Progenitor cell of endocrine pancreas (in vitro differentiated cells): ENCODE measurements at places on chromosomes 11 and 22. TPM values are rescaled to one million over a fixed set of nuclear protein-coding genes. Genes with fewer than 3 reads are reported as not detected.

- no peak for DNase-seq
These were observed 20.9 kb upstream of the PARVG start for GRCh38 chr22:44159811-44160210.

Gene MAPK8IP2
- total RNA-seq = 6.4 and 7.7 TPM in 2 replicates

DNA sequence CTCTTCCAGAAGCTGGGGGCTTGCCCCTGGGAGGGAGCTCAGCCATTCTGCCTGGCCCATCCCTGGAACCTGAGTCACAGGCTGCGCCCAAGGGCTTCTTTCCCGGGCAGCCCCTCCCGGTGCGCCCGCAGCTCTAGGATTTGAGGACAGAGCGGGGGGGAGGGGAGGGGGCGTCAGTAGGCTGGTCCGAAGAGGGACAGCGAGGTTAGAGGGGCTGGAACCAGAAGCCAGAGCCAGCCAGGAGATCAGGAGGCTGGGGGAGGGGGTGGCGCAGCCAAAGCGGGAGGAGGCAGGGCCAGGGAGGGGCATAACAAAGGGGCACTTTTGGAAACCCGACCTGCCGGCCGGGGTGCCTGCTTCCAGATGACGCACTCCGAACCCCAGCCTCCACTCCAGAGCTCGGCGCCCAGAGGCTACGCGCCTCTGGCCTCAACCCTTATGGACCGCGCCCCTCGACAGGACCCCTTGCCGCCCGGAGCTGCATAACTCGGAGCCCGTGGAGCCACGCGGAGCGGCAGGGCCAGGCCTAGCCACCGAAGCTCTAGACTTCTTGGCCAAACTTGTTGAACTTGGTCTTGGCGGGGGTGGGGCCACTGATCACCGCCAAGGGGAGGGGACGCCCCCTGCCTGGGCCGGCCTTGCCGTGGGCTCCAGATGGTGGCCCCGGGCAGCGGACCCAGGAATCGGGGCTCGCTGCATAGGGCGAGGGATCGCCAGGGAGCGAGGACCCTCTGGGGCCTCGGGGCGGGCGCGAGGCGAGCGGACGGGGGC lies 744 bp downstream of the PACSIN3 start:
- peak; percentile 53 for DNase-seq

- no peak for DNase-seq
These were observed 177.2 kb downstream of the OPCML start for GRCh38 chr11:133355095-133355494.

GRCh38 chr11:8329336-8329735 lies 65.7 kb upstream of the LMO1 start:
- no peak for DNase-seq

Gene YAP1
- total RNA-seq = 199 and 204 TPM in 2 replicates

Gene RANBP1
- 217 and 219 TPM in 2 replicates for total RNA-seq

DNA sequence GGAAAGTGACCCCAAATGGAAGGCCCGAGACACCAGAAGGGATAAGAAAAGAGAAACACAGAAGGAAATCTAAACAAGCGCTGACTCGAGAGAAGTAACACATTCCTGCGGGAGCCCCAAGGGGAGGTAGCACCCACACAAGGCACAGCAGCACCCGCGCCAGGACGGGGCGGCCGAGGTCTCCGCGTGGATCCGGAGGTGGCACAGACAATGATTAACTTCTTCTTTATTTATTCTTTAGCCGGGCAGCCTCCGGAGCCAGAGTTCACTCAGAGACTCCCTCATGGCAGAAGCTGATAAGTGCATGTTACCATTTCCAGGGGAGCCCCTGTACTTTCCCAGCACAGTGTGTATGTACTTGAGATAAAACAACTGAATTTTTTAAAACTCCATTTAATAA lies 5.1 kb downstream of the TOLLIP start:
- DNase-seq = no peak

- DNase-seq = no peak
These were observed 135.0 kb downstream of the BRD1 start for GRCh38 chr22:49692499-49693225.

DNA sequence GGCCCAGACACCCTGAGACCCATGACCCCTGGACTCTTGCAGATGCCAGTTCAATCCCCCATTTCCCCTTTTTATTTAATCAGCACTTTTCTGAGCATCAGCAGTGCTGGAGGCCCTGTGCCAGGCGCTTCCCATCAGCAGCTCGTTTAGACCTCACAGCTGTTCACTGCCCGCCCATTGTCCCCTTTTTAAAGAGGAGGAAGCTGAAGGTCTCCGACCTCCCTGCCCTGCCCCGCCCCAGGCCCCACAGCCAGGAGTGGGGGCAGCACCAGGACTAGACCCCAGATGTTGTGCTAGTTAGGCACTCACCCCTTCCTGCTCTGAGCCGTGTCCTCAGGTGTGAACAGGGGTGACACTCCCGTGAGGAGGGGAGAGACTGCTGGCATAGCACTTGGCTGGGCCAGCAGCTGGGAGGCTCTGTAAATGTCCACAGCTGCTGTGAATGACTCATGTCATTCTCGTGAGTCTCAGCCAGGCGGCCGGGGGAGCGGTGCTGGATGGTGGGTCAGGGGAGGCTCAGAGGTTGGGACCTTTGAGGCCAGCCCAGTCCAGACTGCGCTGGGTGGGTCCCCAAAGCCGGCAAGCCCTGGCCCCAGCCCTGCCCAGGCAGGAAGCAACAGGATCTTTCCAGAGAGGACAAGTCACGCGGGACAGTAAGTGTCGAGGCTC lies 19.9 kb downstream of the EMID1 start:
- no peak for DNase-seq

GRCh38 chr11:66289548-66290329 lies 796 bp upstream of the YIF1A start:
- peak; percentile 74 for DNase-seq

- DNase-seq = no peak
These were observed 583 bp upstream of the PKP3 start for GRCh38 chr11:393219-394033.

- DNase-seq = no peak
These were observed 177.9 kb downstream of the JRKL start for GRCh38 chr11:96567667-96568066.

DNA sequence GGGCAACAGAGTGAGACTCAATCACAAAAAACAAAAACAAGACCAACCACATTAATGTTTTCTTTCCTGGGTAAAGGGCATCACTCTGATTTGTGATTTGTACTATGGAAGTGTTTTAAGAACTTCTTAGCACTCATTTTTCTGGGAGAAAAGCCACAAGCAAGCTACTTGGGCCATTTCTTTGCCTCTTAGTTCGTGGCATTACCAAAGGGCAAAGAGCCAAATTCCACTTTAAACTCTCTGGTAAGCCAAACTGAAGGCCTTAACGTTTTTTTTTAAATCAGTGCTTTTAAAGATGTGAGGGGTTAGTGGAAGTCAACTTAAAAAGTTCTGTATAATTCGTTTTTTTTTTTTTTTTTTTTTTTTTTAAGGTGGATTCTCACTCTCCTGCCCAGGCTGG lies 36.9 kb downstream of the CAT start:
- DNase-seq = no peak

Gene OR52E5
- total RNA-seq = not detected in 2 replicates

GRCh38 chr11:44285756-44286155 lies 24.2 kb downstream of the ALX4 start:
- no peak for DNase-seq

Gene OR2AG2
- 0.48 and 1.0 TPM in 2 replicates for total RNA-seq

DNA sequence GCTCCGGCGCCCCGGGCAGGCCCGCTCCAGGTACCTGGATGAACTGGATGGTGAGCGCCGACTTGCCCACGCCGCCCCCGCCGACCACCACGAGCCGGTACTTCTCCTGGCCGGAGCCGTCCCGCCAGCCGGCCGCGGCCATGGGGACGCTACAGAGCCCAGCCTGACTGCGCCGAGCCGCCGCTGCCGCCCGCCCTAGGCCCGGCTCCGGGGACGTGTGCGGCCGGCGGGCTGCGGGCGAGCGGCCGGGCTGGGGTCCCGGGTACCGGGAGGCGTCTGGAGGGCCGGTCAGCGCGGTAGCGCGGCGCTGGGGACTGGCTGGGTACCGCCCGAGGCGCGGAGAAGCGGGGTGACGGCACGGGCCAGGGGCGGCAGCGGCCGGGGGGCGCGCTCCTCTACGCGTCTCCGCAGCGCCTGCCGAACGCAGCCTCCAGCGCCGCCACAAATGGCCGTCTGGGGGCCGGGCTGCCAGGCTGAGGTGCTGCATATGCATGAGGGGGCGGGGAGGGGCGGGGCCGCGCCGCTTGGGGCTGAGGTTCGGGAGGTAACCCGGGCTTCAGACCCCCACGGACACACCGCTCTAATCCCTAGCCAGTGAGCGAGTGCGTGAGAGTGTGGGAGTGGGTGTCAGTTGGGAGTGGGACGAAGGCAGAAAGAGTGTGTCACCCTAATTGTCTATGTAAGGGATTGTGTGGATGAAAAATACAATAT lies at the start of gene RRAS2:
TSS of gene RRAS2 (minus strand) at position 455 of the 711 bp plus-strand sequence. CDS start at position 142, 313 bp downstream.
- peak; percentile 66 for DNase-seq

Gene NTM
- total RNA-seq = 4.2 and 4.3 TPM in 2 replicates

- no peak for DNase-seq
These were observed 4.2 kb downstream of the VPS26B start for GRCh38 chr11:134228625-134229024.

DNA sequence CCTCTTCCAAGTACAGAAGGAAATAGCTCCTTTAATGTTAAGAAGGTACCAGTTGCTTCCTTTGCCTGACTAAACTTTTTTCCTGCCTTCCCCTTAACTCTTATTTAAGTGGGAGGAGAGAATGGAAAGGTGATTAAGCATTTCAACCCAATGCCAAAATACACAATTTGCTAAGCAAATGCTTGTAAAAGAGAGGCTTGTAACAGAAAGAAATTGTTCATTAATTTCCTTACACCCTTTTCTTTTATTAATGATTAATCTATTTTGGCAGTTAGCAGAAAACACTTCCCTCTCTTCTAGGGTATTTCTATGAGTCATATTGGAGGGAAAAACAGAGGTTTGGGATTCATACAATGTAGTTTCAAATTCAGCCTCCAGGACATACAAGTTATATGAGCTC lies 427.6 kb upstream of the FAT3 start:
- no peak for DNase-seq

DNA sequence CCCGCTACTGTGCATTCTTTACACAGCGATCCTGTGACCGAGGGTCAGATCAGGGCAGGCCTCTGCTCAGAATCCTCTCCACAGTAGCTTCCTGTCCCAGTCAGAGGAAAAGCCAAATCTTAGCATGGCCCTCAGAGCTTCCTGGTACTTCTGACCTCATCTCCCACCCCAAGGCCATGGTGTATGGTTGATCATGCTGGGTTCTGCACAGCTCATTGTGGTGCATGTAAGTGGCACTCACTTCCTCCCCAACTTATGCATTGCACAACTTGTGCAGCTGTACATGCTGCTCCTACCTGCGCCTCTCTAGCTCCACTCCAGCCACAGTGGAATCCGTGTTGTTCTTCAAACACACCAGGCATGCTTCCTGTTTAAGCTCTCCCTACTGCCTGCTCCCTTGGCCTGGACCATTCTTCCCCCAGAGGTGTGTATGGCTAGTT lies 20.3 kb downstream of the BMAL1 start:
- no peak for DNase-seq

- DNase-seq = no peak
These were observed 1.0 kb upstream of the HTATIP2 start for GRCh38 chr11:20362481-20362880.

Gene SOX6
- 32.6 and 34.9 TPM in 2 replicates for total RNA-seq

Gene SERPIND1
- total RNA-seq = 0.40 and 0.74 TPM in 2 replicates

DNA sequence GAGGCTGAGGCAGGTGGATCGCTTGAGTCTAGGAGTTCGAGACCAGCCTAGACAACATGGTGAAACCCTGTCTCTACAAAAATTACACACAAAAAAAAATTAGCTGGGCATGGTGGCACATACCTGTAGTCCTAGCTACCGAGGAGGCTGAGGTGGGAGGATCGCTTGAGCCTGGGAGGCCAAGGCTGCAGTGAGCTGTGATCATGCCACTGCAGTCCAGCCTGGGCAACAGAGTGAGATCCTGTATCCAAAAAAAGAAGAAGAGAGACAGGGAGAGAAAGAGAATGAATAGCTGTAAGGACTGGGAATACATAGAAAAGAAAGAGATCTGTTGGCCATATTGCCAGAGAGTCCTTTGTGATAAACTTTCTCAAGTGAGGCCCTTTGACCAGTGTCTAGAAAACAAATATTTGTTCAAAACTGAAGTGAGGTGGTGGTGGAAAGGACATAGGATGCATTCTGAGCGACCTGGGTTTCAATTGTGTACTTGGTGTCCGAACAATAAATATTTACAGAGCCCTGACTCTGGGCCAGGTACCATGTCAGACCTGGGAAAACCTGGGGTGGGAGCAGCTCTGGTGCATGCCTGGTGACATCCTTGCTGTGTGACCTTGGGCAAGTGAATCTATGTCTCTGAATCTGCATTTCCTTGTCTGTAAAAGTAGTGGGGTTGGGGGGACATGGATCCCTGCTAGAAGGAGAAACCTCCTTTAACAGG lies 89.6 kb upstream of the CRYBB3 start:
- no peak for DNase-seq

DNA sequence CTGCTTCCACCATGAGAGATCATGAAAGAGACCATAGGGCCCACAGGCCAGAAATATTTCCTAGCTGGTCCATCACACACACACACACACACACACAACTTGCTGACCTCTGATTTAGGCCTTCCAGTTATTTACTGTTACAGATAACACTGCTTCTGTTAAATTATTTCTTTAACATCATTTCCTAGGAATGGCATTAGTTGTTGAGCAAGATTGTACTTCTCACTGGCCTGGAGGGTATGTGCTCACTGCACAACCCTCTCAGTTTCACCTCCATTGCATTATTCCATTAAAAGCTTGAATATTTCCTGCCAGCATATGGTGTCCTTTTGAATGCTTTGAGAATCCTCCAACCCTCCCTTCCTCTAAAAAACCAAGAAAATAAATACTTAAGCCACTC lies 104.4 kb downstream of the MICAL2 start:
- DNase-seq = no peak

Gene SHANK2
- total RNA-seq = 97.8 and 104 TPM in 2 replicates

GRCh38 chr11:13486926-13487660 lies 8.7 kb downstream of the PTH start:
- DNase-seq = peak; percentile 31

DNA sequence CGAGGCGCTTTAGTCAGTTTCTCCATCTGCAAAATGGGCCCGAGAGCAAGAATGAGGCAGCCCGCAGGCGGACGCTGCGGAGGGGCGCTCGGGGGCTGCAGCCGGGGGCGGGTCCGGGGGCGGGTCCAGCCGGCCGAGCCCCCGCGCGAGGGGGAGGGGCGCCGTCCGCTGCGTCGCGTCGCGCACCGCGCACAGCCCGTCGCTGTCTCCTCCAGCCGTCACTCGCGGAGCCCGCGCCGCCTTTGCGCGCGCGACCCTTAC lies 282 bp downstream of the PC start:
- no peak for DNase-seq

GRCh38 chr11:62880231-62880802 lies 379 bp upstream of the SLC3A2 start:
- no peak for DNase-seq

GRCh38 chr22:27204280-27204679 lies 546.9 kb downstream of the MIAT start:
- no peak for DNase-seq

DNA sequence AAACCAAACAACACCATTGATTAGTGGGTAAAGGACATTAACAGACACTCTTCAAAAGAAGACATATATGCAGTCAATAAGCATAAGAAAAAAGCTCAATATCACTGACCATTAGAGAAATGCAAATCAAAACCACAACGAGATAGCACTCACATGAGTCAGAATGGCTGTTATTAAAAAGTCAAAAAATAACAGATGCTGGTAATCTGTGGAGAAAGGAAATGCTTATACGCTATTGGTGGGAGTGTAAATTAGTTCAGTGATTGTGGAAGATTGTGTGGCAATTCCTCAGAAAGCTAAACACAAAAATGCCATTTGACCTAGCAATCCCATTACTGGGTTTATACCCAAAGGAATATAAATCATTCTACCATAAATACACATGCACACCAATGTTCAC lies 182.6 kb downstream of the TRPC6 start:
- DNase-seq = no peak

Gene RIC3
- 23.1 and 23.4 TPM in 2 replicates for total RNA-seq

Gene CRYBB3
- 0.49 and 1.0 TPM in 2 replicates for total RNA-seq
